Small intestine (tissue), 16 donors: ENCODE measurements at places on chromosomes 4 and X.
A peak's percentile ranks its signal among the peaks of the same experiment; 100 is the strongest.

DNA sequence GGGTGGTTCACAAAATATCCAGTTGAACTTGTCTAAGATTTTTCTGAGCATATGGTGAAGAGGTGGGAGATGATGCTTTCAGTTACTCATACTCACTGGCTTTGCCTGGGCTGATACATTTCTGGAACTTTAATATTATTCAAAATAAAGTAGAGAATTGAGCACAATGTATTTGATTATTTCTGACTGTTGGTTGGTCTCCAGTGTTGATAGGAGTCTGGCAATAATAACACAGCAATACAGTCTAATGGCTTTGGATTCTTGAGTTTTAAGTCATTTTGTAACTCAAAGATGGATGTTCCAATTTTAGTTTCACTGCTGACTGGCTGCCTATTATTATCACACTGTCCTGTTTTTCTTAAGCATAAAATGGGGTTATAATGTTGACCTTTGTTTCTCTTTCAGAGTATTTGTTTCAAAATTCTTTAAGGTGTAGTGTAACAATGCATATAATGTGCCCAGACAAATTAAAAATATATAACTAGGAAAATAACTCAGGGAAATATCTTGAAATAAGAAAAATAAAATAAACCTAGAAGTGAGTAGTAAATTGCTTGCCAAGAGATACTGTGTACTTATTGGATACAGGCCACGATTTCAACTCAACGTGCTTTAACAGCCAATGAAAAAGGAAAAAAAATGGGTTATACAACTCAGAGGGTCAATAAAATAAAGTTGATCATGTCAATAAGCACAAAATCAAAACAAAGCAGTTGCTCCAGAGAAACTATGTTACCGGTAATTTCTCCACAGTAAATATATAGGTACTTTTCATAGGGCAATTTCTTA is 99.0 kb downstream of the ARSJ start:
- no peak for DNase-seq

DNA sequence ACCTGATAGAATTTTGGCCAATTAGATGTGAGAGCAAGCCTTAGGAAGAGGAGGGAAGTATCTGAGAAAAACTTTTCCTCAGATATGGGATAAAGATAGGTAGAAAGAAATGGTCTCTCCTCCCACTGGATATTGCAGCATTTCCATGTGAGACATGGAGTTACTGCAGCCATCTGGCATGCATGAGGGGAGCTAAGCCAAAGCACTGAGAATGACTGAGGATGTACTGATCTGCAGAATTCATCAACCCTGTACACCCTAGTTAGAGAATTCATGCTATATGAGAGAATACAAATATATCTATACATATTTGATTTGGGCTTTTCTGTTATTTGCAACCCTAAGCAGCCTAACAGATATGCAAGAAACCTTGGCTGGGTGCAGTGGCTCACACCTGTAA is 52.5 kb upstream of the RPL34 start:
- DNase-seq = no peak

DNA sequence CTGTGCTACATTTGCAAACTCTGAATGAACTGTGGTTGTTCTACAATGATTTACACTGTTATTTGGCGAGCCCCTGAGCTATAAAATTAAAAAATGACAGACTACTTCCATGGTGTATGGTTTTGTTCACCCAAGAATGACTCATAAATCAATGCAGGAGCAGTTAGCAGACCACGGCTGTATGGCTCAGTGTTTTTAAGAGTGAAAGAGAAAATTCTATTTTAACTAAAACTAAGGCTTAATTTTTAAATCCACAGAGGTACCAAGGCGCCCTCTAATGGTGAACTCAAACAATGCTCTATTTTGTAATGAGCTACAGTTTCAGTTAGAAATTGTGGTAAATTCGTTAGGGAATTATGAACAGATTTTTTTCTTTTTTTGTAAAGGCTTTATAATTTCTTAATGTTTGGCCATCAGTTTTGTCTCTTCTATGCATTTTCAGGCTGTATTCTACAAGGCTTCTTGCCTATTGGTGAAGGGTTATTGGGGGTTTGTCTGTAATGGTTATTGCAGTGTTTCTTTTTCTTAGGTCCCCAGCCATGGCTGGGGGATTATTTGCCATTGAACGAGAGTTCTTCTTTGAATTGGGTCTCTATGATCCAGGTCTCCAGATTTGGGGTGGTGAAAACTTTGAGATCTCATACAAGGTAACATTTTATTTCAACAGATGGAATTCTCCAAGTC is 32.5 kb downstream of the HMGB2 start:
- DNase-seq = peak; percentile 36

DNA sequence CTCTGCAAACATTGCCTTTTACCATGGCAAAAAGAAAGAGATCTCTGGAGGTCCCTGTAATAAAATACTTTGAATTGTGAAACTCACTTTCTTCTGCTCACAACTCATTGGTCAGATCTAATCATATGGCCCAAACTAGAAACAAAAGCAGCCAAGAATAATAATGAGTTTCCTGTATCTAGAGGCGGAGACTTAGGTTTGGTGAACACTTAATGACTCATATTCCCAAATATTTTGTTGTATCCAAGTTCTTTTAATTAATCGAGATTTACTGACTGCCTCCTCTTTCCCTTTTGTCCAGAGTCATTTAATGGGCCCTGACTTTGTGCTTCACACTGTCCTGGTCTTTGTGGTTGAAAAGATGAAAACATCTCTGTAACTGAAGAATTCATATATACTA is 190.6 kb downstream of the CCSER1 start:
- DNase-seq = no peak

- peak; percentile 63 for DNase-seq
These were observed 28.4 kb downstream of the GUCY1B1 start for GRCh38 chr4:155787113-155787710.

DNA sequence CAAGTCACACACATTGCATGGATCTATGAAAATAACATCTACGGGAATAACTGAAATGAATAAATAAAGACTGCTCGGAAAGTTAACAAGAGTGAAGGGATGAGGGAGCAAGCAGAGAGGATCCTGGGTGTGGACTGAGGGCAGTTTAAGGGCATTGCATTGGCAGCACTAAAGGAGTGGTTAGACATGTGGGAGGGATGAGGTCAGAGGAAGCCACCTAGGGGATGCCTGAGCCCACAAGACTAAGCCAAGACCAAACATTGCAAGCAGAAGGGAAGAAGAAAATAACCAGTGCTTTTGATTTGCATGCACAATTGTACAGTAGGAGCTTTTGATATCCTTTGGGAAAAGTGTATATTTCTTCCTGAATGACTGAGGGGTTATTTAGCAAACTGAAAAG is 106.1 kb downstream of the MSL3 start:
- no peak for DNase-seq

GRCh38 chr4:3481783-3482393 is 18.8 kb downstream of the DOK7 start:
- peak; percentile 34 for DNase-seq

DNA sequence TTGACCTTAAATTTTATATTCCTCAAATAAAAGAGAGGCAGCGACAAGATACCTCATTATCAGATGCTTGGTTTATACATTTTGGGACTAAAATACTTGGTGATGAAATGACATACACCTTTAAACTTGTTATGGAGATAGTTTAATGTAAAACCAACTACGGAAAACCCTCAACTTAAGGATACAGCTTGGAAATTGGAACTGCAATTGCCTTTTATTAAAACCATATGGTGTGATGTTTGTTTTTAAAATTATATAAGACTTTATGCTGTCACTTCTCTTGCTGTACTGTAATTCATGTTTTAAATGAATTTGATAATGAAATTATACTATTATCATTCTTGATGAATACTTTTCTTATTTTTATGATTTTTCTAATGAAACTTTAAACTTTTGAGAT is 25.9 kb downstream of the METTL14 start:
- no peak for DNase-seq

GRCh38 chr4:86054286-86055032 is 305.4 kb downstream of the MAPK10 start:
- no peak for DNase-seq

GRCh38 chr4:110012917-110013316 is 100.2 kb downstream of the EGF start:
- no peak for DNase-seq

GRCh38 chr4:152352215-152352614 is 183.7 kb downstream of the FBXW7 start:
- no peak for DNase-seq

DNA sequence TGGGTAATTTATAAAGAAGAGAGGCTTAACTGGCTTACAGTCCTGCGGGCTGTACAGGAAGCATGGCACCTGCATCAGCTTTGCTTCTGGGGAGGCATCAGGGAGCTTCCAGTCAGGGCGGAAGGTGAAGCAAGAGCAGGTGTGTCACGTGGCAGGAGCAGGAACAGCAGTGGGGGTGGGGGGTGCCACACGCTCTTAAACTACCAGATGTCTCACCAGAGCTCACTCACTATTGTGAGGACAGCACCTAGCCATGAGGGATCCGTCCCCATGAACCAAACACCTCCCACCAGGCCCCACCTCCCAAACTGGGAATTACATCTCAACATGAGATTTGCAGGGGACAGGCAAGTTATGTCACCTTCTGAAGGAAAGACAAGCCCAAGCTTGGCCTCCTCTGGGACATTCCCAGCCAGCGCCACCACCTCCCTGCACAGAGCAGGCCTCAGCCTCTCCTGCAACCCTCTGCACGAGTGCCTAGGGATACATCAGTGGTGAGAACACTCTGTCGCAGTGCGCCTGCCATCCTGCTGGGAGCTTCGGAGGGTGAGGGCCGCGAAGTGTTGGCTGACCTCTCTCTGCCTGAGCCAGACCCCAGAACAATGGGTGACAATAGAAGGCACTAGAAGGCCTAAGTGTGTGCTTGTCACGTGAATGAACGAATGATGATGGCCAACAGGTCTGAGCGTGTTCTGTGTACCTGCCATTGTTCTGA is 244.3 kb downstream of the EVC2 start:
- DNase-seq = no peak

DNA sequence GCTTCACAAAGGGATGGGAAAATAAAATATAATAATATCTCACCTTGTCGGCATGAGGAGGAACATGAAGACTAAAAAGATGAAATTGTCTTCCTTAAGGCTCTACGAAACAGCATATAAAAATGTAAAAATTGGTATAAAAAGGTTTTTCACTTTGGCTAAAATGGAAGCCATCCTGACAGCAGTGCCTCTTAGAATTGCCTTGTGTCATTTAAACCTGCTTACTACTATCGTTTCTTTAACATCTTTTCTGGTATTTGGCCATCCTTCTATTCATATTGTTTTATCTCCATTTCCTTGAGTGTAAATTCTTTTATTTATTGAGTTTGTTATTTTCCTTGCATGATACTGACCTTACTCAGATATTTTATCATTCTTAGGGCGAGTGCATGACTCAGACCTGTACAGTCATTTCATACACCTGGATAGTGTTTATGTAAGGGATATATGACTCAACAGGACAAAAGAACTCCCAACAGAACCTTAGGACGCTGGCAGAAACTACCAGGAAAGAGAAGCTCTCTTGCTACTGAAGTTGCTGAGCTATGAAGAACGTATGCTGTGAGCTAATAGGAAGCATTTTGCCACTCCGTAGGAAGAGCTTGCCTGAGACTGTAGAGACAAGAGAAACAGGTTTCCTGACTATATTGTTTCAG is 5.8 kb upstream of the CDKN2AIP start:
- DNase-seq = peak; percentile 97

DNA sequence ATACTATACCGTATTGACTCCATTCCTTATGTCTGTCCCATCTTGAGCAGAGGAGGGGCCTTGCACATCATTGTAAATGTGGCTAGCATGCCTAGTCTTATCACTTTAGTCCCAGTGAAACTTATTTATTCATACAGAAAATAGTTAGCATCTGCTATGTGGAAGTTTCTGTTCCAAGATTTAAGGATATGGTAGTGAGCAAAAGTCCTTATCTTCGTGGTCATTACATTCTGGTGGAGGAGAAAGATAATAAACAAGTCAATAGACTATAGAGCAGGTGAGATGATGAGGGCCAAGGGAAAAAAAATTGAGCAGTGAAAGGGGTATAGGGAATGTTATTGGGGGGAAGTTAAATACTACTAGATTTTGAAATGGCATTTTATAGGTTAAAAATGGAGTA is 63.4 kb upstream of the PRRG3 start:
- DNase-seq = no peak

DNA sequence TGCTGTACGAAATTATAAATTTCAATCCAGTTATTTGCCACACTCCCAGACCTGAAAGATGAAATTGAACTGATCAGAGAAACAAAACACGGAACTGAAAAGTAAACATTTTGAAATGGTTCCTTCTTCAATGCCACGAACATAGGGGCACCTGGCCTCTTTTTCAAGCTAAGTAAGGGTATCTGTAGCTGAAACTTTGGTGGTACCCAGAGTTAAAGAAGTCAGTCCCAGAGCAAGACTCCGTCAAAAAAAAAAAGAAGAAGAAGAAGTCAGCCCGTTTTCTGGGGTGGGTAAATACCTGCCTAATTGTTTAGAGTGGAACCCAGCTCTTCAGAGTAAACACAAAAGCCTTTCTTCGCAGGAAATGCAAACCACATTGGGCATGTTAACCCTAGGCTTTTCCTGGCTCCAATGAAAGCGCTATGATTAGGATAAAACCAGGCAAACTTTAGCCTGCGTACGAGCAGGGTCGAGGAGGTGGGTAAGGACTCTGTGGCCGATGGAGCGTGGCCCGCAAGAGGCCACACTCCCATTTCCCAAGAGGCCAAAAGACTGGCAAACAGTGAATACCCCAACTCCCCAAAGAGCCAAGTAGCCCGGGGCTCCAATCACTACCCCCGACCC is 1.3 kb downstream of the ANTXR2 start:
- DNase-seq = no peak

- peak; percentile 94 for DNase-seq
These were observed 32.6 kb upstream of the SPON2 start for GRCh38 chr4:1204828-1205585.

- DNase-seq = no peak
These were observed 266.5 kb upstream of the KCNIP4 start for GRCh38 chr4:22215084-22215483.

DNA sequence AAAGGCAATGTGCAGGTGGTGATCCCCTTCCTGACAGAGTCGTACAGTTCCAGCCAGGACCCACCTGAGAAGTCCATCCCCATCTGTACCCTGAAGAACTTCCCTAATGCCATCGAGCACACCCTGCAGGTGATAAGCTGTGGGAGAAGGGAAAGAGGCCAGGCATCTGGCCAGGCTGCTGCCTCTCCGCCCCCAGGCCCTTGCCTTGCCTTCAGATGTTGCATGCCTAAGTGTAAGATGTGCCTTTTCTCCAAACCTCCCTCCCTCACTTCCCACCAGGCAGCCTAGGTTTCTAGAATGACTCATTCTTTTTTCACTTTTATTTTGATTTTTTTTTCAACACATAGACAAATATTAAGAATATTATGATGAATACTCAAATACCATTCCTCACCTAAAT is 12.2 kb upstream of the CDK16 start:
- DNase-seq = no peak

GRCh38 chrX:11629593-11630211 is 36.0 kb downstream of the ARHGAP6 start:
- DNase-seq = no peak

GRCh38 chr4:37978248-37978924 is 18.2 kb downstream of the PTTG2 start:
- peak; percentile 66 for DNase-seq

DNA sequence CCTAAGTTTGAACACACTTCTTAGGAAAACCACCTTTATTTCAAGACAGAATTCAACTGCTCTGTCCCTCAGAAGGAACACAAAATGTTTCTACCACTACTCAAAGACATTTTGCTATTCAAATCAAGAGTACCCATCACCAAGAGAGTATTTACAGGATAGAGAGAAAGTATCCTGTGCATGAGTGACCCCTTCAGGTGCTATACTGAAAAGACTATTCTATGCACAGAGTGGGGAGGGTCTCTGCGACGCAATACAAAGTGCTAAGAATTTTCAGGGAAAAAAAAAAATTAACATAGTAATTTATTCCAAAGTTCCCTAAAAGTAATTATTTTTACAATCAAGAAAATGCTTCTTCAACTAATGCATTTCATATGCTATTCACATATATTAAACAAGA is 346.4 kb upstream of the FAM241A start:
- DNase-seq = no peak
